ENCODE measurements at places on chromosomes 4 and X. TPM values are rescaled to one million over a fixed set of nuclear protein-coding genes. Genes with fewer than 3 reads are reported as not detected.

- H3K36me3 ChIP-seq = no peaks in the 10 kb centered on the region
- H3K4me3 ChIP-seq = no peak overlapping the region
- no peak for DNase-seq
- no peaks in the 10 kb centered on the region for H3K4me1 ChIP-seq
- H3K27ac ChIP-seq = no peak overlapping the region
- H3K27me3 ChIP-seq = no peaks in the 10 kb centered on the region
Observed at GRCh38 chr4:23242962-23243361, 550.2 kb downstream of the GBA3 start.

- DNase-seq = no peak
- no peak overlapping the region for H3K4me3 ChIP-seq
- H3K4me1 ChIP-seq = no peaks in the 10 kb centered on the region
- no peaks in the 10 kb centered on the region for H3K36me3 ChIP-seq
- no peak overlapping the region for H3K27ac ChIP-seq
Observed at GRCh38 chr4:151356510-151356909, 31.1 kb upstream of the SH3D19 start.

DNA sequence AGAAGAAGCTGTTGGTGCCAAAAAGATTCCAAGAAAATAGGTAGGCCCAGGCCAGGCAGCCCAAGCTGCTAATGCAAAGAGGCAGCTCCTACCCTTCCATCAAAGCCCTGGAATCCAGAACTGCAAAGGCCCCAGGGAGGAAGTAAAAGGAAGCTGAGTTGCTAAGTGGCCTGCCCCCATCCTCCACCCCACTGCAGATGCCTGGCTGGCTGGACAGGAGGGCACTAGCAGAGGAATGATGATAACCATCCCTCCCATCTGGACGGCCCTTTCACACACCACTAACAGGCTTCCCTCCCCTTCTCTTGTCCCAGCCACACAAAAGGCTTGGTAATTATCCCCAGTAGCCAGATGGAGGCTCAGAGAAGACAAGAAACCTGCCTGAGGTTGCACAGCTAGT lies 32.4 kb upstream of the PJA1 start:
- H3K4me1 ChIP-seq = no peaks in the 10 kb centered on the region
- DNase-seq = no peak
- no peaks in the 10 kb centered on the region for H3K27me3 ChIP-seq
- H3K36me3 ChIP-seq = no peaks in the 10 kb centered on the region

GRCh38 chrX:131762802-131763234 lies 218.9 kb downstream of the OR13H1 start:
- no peak overlapping the region for H3K4me3 ChIP-seq
- H3K36me3 ChIP-seq = no peaks in the 10 kb centered on the region
- H3K27me3 ChIP-seq = no peaks in the 10 kb centered on the region
- H3K27ac ChIP-seq = no peak overlapping the region

DNA sequence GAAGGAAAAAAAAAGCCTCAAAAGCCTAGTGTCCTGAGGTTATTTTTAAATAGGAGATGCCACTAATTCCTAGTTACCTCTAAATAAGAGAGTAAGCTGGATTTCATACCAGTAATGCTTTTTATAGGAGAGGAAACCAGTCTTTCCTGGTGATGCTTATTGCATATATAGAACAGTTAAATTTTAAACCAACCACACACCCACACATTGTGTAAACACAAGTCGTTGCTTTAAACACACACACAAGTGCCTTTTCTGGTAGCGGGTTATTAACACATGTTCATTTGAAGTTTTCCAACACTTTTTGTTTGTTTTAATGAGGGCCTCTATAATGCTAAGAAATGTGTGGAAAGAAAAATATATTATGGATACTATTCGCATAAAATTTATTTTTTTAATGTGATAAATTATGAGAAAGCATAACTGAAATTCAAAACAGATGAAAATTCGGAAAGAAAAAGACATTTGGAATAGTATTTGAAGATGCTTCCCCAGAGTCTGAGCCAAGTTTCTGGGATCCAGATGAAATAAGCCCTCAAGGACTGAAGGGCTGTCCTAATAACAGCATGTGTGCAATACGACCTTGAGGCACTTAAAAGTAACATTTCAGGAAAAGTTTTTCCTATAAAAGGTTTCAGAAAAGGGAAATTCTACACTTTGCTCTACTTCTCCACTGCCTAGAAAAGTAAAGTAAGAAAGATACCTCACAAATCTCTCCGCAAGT lies 2.0 kb downstream of the ANTXR2 start:
- H3K36me3 ChIP-seq = no peaks in the 10 kb centered on the region
- H3K4me1 ChIP-seq = no peaks in the 10 kb centered on the region
- H3K27ac ChIP-seq = no peak overlapping the region
- no peak for DNase-seq

- peak; percentile 19 for DNase-seq
- H3K4me3 ChIP-seq = no peak overlapping the region
- no peaks in the 10 kb centered on the region for H3K36me3 ChIP-seq
- no peaks in the 10 kb centered on the region for H3K4me1 ChIP-seq
- H3K27me3 ChIP-seq = no peaks in the 10 kb centered on the region
Observed at GRCh38 chrX:16671005-16671404, 21.0 kb downstream of the S100G start.

DNA sequence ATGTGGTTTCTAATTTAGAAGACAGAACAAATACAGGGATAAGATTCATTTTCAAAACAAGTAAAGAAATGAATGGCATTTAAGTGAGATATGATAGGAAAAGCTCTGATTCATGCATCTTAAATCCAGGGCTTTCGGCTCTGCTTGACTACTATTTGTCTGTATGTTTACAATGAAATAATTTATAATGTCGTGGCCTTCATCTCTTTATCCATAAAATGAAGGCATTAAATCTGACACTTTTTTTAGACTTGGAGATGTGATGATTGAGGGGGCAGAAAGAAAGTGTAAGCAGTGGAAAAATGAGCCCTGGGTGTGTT lies 115.7 kb upstream of the KIT start:
- no peak overlapping the region for H3K27ac ChIP-seq
- DNase-seq = no peak
- peaks cover 5% of the 10 kb centered on the region for H3K4me1 ChIP-seq
- H3K4me3 ChIP-seq = no peak overlapping the region

DNA sequence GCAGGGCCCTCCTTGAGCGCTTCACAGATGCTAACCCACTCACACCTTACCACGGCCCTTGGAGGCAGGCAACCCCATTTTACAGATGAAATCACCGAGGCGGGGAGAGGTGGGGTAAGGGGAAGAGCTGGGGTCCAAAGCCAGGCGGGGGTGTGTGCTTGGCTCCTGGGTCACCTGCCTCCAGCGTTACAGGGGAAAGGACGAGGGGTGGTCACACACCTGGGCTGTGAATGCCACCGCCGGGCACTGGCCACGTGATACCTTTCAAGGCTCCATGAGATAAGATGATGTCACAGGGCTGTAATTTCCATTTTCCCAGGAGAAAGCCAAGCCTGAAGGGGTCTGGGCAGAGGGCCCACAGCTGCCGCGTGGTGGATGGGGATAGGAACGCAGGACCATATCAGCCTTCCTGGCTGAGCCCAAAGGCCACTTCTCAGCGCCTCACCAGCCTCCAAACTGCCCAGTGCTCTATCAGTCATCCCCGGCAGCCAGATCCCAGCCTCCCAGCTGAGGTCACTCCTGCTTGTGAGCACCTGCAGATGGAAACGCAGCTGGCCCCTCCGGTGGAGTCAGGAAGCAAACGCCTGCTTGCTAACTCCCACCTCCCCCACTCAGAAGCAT lies 62.4 kb upstream of the CRMP1 start:
- no peaks in the 10 kb centered on the region for H3K36me3 ChIP-seq
- no peak overlapping the region for H3K27ac ChIP-seq
- no peak for DNase-seq

DMD gene
- 47.2 TPM for total RNA-seq

SMPX gene
- total RNA-seq = 2.9 TPM

ADGRG2 gene
- not detected for total RNA-seq
